ENCODE measurements at places on chromosomes 3 and 15.

- no peak for DNase-seq
Observed at GRCh38 chr3:126433496-126434263, 39.0 kb downstream of the CFAP100 start.

GRCh38 chr3:66139415-66139814 lies 81.4 kb upstream of the SLC25A26 start:
- DNase-seq = no peak

DNA sequence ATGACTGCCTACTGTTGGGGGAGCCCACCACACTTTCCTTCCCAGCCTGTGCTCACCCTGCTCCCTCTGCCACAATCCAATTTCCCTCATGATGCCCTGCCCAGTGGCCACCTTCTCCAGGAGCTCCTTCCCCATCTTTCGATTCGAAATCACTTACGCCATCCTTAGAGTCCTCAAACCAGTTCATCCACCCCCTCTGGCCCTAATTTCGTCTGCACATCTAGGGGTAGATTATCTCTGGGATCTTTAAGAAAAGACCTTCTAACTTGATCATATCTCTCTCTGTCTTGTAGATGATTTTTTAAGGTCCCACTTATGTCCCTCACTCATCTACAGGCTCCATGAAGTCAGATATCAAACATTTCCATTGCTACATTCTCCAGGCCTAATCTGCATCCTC lies 17.1 kb downstream of the CYP19A1 start:
- no peak for DNase-seq

- DNase-seq = no peak
Observed at GRCh38 chr3:94001827-94002495, 22.0 kb downstream of the ARL13B start.

GRCh38 chr3:67937498-67938118 lies 283.2 kb upstream of the SUCLG2 start:
- no peak for DNase-seq

DNA sequence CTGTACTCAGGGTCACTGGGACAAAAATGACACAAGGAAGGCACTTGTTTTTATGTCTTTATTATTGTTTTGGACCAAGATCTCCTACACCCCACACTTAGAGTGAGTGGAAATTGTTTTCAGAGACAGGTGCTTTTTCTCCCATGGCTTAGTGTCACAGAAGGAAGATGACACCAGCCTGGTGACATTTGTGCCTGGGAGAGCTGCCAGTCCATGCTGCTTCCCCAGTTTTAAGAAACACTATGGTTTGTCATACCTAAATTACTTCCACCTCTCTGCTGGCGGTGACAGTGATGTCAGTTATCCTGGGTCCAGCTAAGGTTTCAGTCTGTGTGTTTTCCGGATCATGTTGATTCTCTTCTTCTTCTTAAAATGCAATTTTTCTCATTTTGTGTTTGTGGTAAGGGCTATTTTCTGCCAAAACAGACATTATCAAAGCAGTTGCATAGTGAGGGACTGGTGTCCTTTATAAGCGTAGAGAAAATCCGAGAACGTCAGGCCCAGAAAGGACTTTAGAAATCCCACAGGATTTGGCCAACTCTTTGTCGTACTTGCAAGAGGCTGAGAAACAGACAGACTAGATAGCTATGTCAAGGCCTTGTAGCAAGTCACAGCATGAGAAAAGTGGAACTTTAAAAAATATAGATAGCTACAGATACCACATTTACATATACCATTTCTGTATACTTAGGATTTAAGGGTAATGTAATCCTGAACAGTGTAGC lies 149.5 kb downstream of the TP63 start:
- no peak for DNase-seq

DNA sequence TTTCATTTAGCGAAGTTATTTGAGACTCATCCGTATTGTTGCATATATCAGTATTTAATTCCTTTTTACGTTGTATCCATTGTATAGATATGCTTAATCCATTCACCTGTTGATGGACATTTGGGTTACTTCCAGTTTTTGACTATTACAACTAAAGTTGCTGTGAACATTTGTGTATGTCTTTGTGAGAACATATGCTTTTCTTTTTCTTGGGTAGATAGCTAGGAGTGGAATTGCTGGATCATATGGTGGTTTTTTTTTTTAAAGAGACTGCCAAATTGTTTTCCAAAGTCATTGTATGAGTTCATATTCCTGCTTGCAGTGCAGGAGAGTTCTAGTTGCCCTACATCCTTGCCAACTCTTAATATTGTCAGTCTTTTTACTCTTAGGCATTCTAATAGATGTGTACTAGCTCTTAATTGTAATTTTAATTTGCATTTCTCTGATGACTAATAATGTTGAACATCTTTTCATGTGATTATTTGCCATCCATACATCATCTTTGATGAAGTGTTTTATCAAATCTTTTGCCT lies 37.3 kb downstream of the NR2C2 start:
- DNase-seq = no peak
